ENCODE measurements at places on chromosomes 7 and 10. TPM values are rescaled to one million over a fixed set of nuclear protein-coding genes. Genes with fewer than 3 reads are reported as not detected.
A peak's percentile ranks its signal among the peaks of the same experiment; 100 is the strongest.

Gene AGAP3
- 123 TPM for total RNA-seq

GRCh38 chr10:11713963-11714362, 28.2 kb upstream of the ECHDC3 start:
- no peaks in the 10 kb centered on the region for H3K27me3 ChIP-seq
- DNase-seq: no peak
- H3K4me3 ChIP-seq: no peak overlapping the region
- no peaks in the 10 kb centered on the region for H3K36me3 ChIP-seq
- peaks cover 16% of the 10 kb centered on the region for H3K4me1 ChIP-seq

DNA sequence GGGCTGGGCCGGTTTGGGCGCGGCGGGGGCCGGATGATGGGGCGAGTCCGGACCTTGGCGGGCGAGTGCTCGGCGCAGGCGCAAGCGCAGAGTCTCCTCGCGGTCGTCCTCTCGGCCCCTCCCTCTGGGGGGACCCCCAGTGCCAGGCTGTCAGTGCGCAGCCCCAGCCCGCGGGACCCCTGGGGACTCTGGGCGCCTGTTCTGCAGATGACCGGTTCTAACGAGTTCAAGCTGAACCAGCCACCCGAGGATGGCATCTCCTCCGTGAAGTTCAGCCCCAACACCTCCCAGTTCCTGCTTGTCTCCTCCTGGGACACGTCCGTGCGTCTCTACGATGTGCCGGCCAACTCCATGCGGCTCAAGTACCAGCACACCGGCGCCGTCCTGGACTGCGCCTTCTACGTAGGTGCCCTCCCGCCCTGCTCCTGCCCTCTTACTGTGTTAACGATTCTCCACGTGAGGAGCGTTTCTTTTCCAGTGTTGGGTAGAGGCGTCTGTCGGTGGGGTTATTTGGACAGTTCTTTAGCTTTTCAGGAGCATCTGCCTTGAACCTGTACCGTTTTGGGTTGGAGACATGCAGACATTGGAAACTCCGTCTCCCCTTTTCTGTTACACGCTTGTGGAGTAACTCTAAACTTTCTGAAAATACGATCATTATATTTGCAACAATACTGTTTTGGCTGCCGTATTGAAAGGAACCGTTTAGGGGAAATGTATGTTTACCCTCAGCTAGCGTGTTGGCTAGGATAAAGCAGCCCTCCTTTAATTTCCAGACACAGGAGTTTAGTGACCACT, 706 bp downstream of the BUB3 start:
- peak overlapping the region; percentile 91 for H3K4me3 ChIP-seq
- H3K27ac ChIP-seq: peak overlapping the region; percentile 89
- peaks cover 32% of the 10 kb centered on the region for H3K4me1 ChIP-seq
- H3K36me3 ChIP-seq: peaks cover 26% of the 10 kb centered on the region

GRCh38 chr10:3258394-3258793, 85.8 kb upstream of the PITRM1 start:
- H3K27me3 ChIP-seq: no peaks in the 10 kb centered on the region
- no peaks in the 10 kb centered on the region for H3K36me3 ChIP-seq
- no peaks in the 10 kb centered on the region for H3K4me1 ChIP-seq
- H3K27ac ChIP-seq: no peak overlapping the region
- H3K4me3 ChIP-seq: no peak overlapping the region

DNA sequence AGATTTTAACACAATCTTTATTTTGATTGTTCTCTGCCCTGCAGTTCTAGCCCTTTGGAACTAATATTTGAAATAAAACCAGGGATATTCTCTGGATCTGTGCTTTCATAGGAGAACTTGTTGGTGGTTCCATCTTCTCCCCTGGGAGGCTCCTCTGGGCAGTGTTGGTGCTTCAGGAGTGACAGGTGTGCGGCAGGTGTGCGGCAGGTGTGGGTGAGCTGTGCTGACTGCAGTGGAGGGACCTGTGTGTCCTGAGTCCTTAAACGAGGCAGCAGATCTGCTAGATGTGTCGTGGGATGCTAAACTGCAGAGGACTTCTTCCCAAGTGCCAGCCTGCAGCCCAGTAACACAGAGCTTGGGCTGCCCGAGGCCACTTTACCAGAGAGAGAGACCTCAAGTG, 98.4 kb downstream of the LYZL1 start:
- no peaks in the 10 kb centered on the region for H3K4me1 ChIP-seq
- peaks cover 4% of the 10 kb centered on the region for H3K27me3 ChIP-seq
- no peak for DNase-seq
- H3K4me3 ChIP-seq: no peak overlapping the region
- no peaks in the 10 kb centered on the region for H3K36me3 ChIP-seq

GRCh38 chr10:77702166-77702565, 64.6 kb upstream of the KCNMA1 start:
- no peaks in the 10 kb centered on the region for H3K27me3 ChIP-seq
- no peak overlapping the region for H3K4me3 ChIP-seq
- peaks cover 6% of the 10 kb centered on the region for H3K4me1 ChIP-seq
- H3K27ac ChIP-seq: no peak overlapping the region

GRCh38 chr7:112176693-112177415, 29.3 kb downstream of the DOCK4 start:
- H3K36me3 ChIP-seq: no peaks in the 10 kb centered on the region
- no peaks in the 10 kb centered on the region for H3K4me1 ChIP-seq
- no peak overlapping the region for H3K27ac ChIP-seq
- no peak for DNase-seq
- no peak overlapping the region for H3K4me3 ChIP-seq
- no peaks in the 10 kb centered on the region for H3K27me3 ChIP-seq
